ENCODE measurements at places on chromosomes 7 and 10.

DNA sequence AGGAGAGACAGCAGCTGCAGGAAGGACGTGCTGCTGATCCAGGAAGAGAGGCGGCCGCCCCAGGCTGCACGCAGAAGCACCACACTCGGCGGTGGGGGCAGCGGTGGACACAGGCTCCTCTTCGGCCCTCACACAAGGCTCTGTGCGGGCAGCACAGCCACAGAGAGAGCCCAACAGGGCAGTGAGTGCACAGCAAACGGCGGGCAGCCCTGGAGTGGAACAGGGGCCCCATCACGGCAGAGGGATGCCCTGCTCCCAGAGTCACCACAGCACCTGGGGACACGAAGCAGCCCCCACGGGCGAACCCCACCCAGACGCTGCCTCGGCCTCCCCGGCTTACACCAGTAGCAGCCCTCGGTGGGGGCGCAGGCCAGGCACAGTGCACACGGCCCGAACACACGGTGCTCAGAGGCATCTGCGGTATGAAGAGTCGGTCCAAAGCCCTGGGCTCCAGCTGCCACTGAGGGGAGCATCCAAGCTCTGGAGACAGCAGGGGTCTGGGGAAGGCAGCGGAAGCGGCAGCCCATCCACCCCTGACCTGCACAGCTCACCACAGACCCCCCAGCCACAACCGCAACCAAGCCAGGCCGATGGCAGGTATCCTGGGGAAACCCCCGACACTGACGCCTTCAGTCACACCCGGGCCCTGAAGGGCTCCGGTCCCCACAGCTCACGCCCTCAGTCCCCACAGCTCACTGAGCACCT, 16.8 kb downstream of the NUDT1 start:
- DNase-seq = no peak

DNA sequence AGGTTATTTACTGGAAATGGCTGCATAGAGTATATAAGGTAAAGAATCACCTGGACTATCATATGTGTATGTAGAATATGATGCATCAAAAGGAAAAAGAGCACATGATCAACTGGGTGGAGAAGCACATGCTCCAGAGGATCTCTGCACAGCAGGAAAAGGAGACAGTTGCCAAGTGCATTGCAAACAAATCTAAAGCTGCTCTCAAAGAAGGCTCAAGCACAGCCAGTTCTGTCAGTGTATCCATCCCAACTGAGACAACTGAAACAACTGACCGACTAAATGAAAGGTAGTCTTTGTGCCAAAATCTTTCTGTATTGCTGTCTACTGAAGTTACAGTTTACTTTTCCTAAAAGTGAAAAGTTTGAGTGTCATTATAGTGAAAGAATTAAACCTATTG, 83.2 kb upstream of the SGCE start:
- no peak for DNase-seq

DNA sequence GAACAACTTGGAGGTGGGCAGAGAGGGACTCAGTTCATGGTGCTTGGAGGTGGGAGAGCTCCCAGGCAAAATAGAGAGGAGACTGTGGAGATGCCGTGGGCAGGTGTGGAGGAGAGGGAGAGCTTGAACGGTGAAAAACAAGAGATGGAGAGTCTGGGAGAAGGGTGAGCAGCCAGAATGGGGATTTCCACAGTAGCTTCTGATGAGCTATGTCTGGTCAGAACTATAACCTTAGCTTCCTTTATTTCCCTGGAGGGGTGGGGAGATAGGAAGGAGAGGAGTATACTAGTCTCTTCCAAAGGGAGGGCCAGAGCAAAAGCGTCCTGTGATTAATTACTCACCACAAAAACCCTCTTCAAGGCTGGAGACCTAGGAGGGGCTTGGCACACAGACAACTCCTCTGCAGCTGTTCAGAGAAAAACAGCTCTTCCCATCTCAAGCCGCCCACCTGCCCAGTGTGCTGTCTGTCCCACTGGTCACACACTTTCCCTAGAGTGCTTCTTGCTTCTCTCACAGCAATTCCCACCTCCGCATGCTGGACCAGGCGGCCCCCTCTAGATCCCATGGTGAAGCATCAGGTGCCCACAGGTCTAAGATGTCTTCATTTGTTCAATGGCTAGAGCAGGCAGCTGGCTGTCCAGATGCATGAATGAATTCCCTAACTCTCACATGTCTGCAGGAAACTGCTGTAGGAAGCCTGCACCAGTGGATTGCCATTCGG, 41.9 kb downstream of the TAS2R41 start:
- peak; percentile 75 for DNase-seq

DNA sequence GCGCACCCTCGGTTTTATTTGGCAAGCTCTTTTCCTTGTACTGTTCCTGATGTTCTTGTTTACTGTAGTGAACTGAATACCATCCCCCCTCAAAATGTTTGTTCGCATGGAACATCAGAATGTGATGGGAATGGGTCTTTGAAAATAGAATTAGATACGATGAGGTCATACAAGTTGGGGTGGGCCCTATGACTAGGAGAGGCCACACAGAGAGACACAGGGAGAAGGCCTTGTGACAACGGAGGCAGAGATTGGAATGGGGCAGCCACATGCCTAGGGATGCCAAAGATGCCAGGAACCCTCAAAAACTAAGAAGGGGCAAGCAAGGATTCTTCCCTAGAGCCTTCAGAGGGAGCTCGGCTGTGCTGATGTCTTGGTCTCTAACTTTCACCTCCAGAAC, 123.6 kb downstream of the FAM204A start:
- DNase-seq = no peak

- no peak for DNase-seq
These were observed 170.6 kb upstream of the IMMP2L start for GRCh38 chr7:111732923-111733322.

GRCh38 chr10:27743012-27743876, 2.4 kb downstream of the MKX start:
- peak; percentile 29 for DNase-seq

- no peak for DNase-seq
These were observed 563.3 kb upstream of the SORCS1 start for GRCh38 chr10:107727767-107728317.

DNA sequence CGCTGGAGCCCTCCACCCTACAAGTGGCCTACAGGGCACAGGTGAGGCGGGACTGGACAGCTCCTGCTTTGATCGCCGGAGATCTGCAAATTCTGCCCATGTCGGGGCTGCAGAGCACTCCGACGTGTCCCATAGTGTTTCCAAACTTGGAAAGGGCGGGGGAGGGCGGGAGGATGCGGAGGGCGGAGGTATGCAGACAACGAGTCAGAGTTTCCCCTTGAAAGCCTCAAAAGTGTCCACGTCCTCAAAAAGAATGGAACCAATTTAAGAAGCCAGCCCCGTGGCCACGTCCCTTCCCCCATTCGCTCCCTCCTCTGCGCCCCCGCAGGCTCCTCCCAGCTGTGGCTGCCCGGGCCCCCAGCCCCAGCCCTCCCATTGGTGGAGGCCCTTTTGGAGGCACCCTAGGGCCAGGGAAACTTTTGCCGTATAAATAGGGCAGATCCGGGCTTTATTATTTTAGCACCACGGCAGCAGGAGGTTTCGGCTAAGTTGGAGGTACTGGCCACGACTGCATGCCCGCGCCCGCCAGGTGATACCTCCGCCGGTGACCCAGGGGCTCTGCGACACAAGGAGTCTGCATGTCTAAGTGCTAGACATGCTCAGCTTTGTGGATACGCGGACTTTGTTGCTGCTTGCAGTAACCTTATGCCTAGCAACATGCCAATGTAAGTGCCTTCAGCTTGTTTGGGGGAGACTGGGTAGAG, at the start of gene COL1A2:
TSS of gene COL1A2 (plus strand) at position 459 of the 704 bp plus-strand sequence. CDS start at position 596, 137 bp downstream.
- DNase-seq = no peak

GRCh38 chr7:130903358-130903974, 169.5 kb upstream of the KLF14 start:
- DNase-seq = peak; percentile 94

GRCh38 chr7:99559175-99559915, 903 bp downstream of the ZNF655 start:
- DNase-seq = peak; percentile 32

DNA sequence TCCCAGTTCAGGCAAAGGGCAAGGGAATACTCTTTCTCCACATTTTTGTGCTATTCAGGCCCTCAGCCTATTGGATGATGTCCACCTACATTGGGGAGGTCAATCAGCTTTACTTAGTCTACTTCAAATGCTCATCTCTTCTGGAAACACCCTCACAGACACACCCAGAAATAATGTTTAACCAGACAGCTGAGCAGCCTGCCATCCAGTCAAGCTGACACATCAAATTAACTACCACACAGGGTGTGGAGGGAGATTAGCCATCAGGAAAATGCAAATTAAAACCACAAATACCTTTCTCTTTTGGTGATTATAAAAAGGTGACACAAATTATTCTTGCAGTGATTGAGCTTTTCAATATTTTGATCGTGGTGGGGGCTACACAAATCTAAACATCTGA, 74.7 kb upstream of the FZD8 start:
- no peak for DNase-seq

- DNase-seq = no peak
These were observed 132.4 kb upstream of the GDF10 start for GRCh38 chr10:47167591-47167990.

GRCh38 chr7:83101530-83101929, 61.2 kb downstream of the PCLO start:
- DNase-seq = no peak

DNA sequence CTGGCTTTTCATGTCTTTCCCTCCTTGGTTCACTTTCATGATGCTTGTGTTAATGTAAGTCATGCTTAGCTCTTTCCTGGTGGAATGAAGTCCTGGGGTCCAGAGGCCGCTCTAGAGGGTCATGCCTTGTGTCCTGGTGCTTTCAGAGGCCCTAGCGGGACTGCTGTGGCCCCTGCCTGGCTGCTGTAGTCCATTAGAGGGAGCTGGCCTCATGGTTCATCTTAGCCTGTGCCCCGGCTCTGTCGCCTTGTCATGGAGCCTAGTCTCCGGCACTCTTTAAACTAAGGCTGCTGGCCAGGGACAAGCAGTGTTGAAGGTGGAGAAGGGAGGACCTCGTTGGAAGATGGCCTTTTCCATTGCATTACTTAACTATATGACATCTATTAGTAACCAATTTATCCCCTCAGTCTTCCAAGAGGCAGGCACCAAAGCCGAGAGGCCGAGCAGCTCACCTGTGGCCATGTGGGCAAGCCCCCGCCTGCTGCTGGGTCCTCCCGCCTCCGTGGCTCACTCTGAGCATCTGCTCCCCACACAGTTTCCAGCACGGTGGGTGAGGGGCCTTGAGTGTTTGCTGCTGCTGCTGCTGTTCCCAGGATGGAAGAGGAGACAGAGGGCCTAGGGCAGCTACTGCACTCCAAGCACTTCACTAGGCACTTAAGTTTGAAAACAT, 5.0 kb upstream of the NDUFB2 start:
- DNase-seq = no peak

DNA sequence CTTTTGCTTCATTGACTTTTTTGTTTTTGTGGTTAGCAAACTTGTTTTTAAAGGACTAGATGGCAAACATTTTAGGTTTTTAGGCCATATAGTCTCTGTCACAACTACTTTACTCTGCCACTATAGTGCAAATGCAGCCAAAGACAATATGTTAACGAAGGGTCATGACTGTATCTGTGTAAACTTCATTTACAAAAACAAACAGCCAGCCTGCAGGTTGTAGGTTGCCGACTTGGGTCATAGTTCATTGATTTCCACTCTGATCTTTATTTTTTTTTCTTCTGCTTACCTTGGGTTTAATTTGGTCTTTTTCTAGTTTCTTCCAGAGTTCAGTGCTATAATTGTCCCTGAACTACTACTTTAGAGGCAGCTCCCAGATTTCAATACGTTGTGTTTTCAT, 120.0 kb downstream of the ARHGAP22 start:
- DNase-seq = no peak

GRCh38 chr7:11458736-11459483, 373.1 kb downstream of the THSD7A start:
- peak; percentile 49 for DNase-seq

GRCh38 chr7:74134117-74134620, 40.0 kb upstream of the EIF4H start:
- DNase-seq = peak; percentile 94

GRCh38 chr7:103651593-103652377, 205.8 kb upstream of the SLC26A5 start:
- DNase-seq = no peak

- DNase-seq = no peak
These were observed 214.5 kb downstream of the ETV1 start for GRCh38 chr7:13774976-13775375.

DNA sequence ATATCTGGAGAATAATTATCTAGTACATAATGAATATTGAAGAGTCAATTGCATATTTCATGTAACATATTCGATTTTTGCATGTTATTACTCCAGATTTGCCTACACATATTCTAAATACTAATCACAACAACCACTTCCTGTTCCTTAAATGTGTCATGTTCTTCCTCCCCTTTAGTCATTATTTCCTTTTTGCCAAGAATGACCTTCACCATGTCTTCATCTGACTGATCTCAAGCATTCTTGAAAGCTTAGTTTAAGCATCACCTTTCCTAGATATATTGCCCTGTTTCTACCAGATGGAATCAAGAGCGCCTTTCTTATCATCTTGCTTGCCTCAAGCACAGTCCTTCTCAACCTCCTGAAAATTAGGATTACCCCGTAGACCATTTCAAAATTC, 23.5 kb upstream of the MEOX2 start:
- DNase-seq = peak; percentile 2

DNA sequence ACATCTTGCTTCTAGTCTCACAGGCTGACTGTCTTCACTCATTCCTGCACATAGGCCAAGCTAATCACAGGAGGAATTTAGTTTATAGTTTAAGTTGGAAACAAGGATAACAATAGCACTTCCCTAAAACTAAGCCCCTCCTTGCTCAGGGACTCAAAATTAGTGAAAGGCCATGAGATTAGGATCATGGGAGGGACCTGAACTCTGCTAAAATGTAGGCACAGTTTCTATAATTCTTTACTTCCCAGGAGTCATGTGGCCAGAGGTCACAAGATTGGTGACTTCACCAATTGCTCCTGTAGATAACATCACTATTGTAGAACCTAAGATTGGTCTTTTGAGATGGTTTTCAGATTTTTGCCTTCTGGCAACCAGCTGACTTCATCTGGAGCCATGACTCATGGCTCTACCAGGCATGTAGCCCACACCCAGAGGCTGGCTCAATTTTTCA, 14.8 kb upstream of the UPP1 start:
- peak; percentile 68 for DNase-seq

DNA sequence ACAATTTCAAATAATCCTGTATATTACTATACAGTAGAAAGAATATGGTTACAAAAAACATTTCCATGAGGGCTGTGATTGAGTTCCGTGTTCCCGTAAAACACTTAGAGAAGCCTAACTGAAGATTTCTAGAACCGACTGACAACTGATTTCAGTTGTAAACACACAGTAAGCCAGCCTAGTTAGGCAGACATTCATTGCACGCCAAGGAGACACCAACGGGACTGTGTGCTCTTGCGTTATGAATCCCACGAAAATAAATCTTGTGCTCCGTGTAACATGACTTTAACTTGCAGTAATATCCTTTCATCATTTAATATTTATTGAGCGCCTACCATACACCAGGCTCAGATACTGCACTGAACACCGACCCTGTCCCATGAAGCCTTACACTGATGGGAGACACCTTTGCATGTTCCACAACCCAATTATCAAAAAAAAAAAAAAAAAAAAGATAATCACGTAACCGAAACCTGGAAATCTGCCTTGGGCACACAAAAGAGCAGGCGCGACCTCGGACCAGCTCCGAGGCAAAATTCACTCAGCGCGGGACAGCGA, 420 bp upstream of the KLHL7 start:
- DNase-seq = no peak

GRCh38 chr10:29501692-29502091, 133.1 kb downstream of the SVIL start:
- DNase-seq = no peak

Data from suppressor macrophage treated with lipopolysaccharide for 4 hours (primary cell).